ENCODE measurements at places on chromosomes 3 and 15.

DNA sequence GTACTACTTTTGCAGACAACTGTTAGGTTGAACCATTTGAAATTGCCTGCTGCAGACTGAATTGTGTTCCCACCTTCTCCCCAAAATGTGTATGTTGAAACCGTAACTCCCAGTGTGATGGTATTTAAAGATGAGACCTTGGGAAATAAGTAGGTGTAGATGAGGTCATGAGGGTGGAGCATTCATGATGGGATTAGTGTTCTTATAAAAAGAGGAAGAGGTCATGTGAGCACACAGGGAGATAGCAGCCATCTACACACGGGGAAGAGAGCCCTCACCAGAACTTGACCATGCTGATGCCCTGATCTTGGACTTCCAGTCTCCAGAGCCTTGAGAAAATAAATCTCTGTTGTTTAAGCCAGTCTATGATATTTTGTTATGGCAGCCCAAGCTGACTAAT, 17.4 kb upstream of the FHIT start:
- no peak for DNase-seq

DNA sequence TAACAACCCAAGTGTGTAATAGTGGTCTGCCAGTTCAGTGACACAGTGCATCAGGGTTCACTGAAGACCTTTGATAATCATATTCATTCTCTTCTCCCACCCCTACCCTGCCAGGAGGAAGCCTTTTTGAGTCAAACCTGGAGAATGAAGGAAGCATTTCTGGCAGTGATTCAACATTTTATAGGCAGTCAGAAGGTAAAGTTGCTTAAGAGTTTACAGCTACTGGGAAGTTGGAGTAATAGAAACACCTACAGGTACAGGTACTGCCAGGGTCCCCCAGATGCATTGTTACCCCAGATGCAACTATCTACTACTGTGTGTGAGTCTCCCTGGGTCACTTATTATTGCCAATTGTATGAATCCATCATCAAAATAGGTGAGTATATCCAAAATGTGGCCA, 146.9 kb upstream of the EIF1B start:
- DNase-seq, result no peak

- DNase-seq, result no peak
These were observed 220.4 kb downstream of the SNRPN start for GRCh38 chr15:25175033-25175788.

- no peak for DNase-seq
These were observed 9.2 kb upstream of the UBE2Q2 start for GRCh38 chr15:75834021-75834420.

GRCh38 chr3:149016669-149017541, 25.6 kb downstream of the GYG1 start:
- no peak for DNase-seq

DNA sequence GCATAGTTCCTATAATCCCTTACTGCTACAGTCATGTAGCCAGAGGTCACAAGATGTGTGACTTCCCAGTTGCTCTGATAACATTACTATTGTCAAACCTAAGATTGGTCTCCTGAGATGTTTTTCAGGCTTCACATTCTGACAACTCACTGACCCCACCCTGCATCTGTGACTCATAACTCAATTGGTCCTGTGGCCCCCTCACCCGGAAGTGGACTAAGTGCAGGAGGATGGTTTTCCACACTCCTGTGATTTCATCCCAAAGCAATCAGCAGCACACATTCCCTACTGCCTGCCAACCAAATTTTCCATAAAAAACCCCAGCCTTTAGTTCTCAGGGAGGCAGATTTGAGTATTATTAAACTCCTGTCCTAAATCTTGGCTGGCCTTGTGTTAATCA, 564.9 kb upstream of the ZNF385D start:
- no peak for DNase-seq

DNA sequence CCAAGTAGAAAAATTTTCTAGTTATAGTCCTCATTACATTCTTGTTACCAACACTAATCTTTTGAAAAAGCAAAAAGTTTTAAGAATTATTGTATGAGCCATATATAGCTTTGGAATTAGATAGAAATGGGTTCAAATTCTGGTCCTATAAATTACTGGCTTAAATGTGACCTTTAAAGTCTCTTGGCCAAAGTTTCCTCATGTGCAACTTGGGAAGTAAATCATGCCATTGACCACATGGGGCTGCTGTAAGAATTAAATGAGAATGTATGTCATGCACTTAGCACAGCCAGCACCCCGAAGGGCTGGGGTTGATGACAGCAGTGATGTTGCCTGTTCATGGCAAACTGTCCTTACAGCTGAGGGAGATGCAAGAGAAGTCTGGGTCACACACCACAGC, 108.3 kb downstream of the TOP2B start:
- DNase-seq, result no peak

DNA sequence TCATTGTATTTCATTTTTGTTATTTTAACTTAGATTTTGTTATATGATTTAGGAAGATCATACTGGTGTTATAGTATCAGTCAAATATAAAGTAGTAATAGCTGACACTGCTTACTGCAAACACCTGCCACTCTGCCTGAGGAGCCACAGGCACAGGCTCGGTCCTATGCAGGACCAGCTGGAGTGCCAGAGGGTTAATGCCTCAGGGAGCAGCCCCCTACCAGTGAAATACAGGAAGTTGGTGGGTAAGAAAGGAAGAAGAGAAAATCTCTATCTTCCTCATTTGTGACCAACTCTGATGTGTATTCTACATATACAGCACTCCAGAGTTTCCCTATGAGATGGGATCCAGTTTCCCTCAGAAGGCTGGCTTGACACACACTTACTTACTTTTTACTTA, 593.3 kb downstream of the UNC13C start:
- no peak for DNase-seq

DNA sequence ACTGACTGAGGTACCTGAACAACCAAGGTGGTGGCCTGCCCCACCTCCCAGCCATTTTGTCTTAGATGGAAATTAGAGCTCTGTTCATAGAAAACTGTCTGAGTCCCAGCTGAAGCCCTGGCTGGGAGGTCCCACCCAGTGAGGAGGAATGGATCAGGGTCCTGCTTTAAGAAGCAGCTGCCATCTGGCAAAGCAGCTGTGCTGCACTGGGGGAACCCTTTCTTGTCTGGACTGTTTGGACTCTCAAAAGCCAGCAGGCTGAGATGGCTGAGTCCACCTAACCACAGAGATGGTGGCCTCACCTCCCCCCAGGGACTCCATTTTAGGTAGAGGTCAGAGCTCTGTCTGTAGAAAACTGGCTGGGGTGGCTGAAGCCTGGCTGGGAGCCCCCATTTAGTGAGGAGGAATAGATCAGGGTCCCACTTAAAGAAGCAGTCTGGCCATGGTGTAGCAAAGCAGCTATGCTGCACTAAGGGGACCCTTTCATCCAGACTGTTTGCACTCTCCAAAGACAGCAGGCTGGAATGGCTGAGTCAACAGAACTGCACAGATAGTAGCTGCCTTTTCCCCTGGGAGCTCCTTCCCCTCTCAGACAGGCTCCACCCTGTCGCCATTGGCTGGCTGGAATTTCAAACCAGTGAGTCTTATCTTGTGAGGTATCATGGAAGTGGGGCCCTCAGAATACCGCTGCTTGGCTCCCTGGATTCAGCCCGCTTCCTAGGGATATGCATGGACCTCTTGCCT, 116.9 kb downstream of the EPHA6 start:
- DNase-seq, result no peak

- DNase-seq, result no peak
These were observed 6.0 kb downstream of the PRKCI start for GRCh38 chr3:170228093-170228766.

- DNase-seq, result no peak
These were observed 68.9 kb upstream of the MNS1 start for GRCh38 chr15:56533731-56534403.

DNA sequence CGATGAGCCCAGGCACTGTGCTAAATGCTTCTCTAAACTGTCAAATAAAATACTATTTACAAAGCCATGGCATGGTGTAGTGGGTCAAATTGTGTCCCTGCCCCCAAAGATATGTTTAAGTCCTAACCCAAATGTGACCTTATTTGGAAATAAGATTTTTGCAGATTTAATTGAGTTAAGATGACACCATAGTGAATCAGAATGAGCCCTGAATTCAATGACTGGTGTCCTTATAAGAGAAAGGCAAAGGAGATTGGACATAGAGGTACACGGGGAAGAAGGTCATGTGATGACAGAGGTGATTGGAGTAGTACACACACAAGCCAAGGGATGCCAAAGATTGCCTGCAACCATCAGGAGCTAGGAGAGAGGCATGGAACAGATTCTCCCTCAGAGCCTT, 121.6 kb upstream of the VEPH1 start:
- DNase-seq, result no peak

GRCh38 chr3:122405015-122405414, 10.8 kb downstream of the WDR5B start:
- no peak for DNase-seq

DNA sequence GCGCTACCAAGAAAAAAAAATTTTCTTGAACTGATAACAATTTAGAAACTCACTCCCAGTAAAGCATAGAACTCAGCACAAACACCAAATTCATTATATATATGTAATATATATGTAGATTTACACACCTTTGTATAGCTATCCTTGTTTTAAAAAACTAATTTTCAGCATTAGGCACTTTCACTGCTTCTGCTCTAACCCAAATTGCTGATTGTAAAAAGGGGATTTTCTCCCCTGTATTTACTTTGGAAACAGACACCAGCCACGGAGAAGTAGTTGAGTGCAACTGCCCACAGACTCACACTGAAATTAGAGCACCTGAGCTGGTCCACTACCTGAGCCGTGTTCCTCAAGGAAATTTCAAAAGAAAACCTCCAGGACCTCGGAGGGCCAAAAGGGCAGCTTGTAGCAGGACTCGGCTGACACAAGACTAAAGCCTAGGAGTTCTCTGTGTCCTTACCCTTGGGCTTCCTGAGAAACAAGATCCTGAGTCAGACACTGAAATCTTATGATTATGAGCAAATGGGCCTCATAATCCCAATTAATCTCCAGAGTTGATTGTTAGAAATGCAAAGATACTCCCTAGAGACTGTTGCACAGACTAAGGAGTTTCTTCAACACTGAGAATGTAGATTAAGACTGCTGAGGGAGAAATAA, 106.0 kb downstream of the TNIK start:
- DNase-seq, result no peak

DNA sequence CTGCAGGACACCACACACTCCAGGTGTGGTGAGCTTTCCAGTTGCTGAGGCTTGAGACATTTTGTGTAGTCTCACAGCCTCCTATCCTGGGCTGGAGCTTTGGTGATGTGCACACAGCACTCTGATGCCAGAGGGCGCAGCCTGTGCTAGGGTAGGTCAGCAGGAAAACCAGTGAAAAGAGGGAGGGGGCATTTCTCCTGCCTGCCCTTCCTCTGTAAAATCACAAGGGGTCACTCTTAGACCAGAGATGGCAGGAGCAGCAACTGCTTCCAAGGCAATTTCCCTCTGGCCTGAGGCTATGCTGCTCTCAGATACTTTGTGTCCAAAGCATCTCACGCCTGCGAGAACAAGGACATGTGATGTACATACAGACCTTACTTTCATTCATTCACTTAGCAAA, 16.5 kb upstream of the MUSTN1 start:
- DNase-seq, result no peak

DNA sequence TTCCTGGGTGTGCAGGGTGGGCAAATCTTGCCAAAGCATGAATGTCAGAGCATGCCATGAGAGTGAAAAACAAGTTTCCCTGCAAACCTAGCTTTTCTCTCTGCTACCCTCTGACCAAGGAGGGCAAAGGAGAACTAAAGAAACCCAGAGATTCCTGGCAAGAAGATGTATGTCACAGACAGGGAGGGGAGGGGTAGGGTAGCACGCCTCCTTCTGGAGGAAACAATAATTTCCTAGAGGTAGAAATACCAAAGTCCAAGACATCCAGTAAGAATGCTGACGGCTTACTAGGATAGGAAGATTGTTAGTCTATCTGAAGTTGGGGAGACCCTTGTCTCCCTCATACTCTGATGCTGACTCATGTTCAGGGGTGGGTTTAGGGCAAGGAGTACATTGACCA, 203.9 kb downstream of the NR1D2 start:
- no peak for DNase-seq

- no peak for DNase-seq
These were observed 463.1 kb upstream of the NECTIN3 start for GRCh38 chr3:110608566-110608965.

GRCh38 chr3:143084856-143085731, 34.5 kb upstream of the CHST2 start:
- DNase-seq, result no peak

- no peak for DNase-seq
These were observed 495 bp upstream of the COL7A1 start for GRCh38 chr3:48595526-48596121.

DNA sequence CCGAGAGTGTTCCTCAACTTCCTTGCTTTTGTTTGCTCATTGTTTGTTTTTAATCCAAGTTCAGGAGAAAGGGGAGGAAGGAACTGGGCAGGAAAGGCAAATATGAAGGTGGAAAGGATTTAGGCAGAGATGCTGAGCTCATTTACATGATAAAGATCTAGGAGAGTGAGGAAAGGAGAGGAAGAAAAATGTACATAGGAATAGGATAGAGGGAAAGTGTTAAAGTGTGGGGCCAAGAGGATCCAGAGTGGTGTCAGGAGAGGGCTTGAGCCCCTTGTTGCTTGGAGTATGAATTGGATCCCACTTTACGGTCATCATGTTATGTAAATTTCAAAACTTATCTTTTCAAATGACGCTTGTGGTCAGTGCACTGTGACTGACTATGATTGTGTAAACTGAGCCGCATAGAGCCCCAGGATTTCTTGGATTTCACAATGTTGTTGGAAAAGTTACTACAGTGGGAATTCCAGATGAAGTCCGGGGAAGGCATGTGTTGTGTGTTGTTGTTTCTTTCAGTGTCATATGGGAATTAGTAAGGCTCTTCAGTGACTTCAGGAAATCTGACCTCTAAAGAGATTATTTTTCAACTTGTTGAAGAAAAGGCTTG, 15.0 kb upstream of the PLD1 start:
- no peak for DNase-seq

- DNase-seq, result no peak
These were observed 26.9 kb downstream of the TRIM42 start for GRCh38 chr3:140704733-140705132.

DNA sequence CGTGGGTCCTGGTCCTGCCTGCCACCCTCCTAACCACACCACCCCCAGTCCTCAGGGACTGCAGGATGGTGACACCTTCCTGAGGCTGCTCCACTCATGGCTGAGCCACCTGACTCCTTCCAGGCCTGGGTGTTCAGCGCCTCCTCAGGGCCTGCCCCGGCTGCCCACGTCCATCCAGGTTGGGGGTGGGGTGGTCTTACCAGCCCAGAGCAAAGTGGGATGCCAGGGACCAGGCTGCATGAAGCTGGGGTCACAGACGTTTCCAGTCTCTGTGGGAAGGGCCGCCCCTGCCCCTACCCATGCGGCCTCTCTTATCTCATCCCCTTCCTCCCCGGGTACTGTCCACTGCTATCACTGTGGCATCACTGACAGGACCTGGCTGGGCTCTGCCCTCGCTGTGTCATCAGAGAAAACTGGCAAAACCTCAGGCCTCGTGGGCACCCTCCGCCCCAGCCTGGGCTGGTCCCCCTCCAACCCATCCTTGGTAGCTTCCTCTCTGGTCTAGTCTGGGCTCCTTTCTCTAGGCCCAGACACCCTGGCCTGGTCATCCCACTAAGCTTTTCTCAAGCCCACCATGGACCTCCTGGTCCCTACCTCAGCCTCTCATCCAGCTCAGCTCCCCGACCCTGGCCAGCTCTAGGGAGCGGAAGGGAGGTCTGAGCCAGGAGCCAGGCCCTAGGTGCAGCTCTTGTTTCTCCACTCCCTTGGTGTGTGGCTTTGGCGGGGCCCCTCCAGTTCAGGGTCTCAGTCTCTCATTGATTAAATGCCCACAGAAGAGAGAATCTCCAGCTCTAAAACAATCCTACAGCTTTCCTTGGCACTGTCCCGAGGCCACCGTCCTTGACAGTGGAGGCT, 32.9 kb downstream of the WNT7A start:
- DNase-seq, result no peak

- DNase-seq, result no peak
These were observed 64.0 kb upstream of the CDAN1 start for GRCh38 chr15:42800731-42801474.

Data from effector memory CD4-positive, alpha-beta T cell (primary cell).